Mesothelial cell of epicardium (in vitro differentiated cells): ENCODE measurements at places on chromosomes 1 and 21.

GRCh38 chr21:24123785-24124184, 1483.5 kb downstream of the MRPL39 start:
- DNase-seq: no peak

DNA sequence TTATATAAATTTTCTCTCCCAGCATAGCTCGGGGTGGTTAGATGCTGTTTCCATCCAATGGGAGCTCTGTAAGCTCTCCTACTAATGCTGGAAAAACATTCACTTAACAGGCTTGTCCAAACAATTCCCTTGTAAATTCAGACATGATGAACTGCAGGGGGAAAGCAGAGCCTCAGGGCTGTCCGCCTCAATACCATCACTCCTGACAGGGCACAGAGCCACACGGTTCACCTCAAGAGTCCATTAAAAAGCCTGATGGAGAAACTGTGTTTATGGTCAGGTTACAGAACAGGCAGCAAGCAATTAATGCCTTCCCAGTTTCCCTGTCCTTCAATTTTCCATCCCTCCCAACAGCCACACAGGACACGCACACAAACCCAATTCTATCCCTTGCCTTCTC, 171.0 kb downstream of the BRINP2 start:
- DNase-seq: no peak

DNA sequence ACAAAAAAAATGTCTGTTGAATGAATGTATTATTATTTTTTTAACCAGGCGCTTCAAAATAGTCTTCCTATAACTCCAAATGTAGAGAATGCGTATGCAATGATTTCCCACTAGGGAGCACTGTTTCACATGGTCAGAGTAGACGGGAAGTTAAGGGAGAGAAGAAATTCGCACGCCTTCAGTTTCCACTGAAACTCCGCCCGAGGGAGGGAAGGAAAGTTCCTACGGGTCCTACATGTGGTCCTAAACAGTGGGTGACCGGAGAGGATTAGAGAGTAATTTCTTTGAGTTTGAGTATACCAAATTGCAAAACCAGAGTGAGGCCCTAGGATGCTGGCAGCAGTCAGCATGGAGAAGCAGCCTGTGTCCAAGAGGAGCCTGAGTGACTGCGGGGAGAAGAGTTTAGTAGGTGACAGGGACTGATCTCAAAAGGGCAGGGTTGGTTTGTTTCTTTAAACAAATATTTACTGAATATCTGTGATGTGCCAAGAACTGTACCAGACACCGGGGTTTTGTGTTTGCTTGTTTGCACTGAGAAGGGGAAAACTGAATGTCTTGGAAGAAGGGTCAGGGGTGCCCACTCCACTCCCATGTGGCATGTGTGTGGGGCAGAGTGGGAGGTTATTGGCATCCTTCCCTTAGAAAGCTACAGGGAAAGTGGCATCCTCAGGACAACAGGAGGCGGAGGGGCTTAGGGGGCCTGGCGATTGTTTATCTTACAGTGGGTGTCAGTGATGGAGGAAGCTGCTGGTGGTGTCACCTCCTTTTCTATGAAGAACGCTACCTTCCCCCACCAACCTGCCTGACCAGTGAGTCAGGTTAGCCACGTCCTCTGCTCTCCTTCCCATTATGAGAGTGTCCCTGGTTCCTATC, 22.8 kb downstream of the RNU5D-1 start:
- DNase-seq: no peak

- no peak for DNase-seq
These were observed 79.2 kb downstream of the ARHGEF10L start for GRCh38 chr1:17618558-17619247.

GRCh38 chr21:39016740-39017315, 166.4 kb downstream of the PSMG1 start:
- no peak for DNase-seq

DNA sequence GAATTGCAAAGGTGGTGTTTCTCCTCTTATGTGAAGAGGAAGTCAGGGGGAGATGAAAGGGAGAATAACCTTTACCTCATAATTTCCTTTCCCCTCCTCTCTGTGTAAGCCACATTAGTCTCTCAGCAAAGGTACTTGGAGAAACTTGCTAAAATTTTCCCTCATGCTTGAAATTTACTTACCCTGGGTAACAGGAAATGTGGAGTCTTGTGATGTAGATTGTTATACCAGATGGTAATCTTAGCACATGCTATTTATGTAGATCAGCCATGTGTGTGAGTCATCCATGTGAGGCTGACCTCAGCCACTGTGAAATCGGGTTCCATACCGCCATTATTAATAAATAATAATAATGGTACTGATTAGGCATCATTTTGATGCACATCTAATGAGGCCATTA, 128.4 kb downstream of the TGFB2 start:
- no peak for DNase-seq

DNA sequence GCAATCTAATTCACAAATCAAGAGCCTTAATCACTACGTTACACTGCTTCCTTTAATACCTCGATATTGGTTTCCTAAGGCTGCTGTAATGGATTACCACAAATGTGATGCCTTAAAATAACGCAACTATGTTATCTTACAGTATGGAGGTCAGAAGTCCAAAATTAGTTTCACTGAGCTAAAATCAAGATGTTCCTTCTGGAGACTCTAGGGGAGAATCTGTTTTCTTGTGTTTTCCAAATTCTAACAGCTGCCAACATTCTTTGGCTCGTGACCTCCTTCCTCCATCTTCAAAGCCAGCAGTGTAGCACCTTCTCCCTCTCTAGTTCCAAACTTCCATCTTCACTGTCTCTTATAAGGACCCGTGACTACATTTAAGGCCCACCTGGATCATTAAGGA, 335.0 kb upstream of the NFIA start:
- no peak for DNase-seq

- DNase-seq: no peak
These were observed 2.9 kb downstream of the ARF1 start for GRCh38 chr1:228085287-228085951.

- DNase-seq: no peak
These were observed 29.7 kb downstream of the MRPL39 start for GRCh38 chr21:25577424-25578055.

- DNase-seq: no peak
These were observed 56.3 kb downstream of the SMYD3 start for GRCh38 chr1:246450611-246451251.

DNA sequence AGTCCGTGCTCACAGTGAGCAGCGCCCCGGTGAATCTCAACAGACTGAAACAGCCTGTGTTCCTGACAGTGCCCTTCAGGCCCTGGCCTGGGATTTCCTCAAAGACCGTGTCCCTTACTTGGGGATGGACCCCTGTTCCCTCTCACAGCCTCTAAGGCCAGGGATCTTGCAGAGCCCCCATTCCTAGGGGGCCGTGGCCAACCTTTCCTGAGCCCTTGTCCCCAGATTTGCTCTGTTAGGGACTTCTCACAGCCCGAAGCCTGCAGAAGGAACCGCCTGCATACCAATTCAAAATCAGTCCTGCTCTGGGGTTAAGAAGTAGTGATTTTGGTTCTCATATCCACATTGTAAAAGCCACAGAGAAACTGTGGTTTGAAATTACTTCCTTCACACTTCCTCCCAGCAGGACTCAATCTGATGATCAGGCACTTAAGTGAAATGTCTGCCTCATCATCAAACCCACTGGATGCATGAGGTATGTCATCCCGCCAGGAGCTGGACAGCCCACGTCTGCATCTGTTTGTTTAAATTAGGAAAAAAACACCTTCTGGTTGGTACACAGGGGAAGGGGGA, 14.9 kb downstream of the ABCA4 start:
- no peak for DNase-seq

GRCh38 chr1:17075470-17076255, 21.8 kb upstream of the SDHB start:
- DNase-seq: no peak

- no peak for DNase-seq
These were observed 94.9 kb downstream of the DYRK1A start for GRCh38 chr21:37461479-37461878.

GRCh38 chr1:230335861-230336522, 90.1 kb downstream of the PGBD5 start:
- DNase-seq: no peak

- DNase-seq: no peak
These were observed 4.3 kb downstream of the COA7 start for GRCh38 chr1:52693843-52694242.

DNA sequence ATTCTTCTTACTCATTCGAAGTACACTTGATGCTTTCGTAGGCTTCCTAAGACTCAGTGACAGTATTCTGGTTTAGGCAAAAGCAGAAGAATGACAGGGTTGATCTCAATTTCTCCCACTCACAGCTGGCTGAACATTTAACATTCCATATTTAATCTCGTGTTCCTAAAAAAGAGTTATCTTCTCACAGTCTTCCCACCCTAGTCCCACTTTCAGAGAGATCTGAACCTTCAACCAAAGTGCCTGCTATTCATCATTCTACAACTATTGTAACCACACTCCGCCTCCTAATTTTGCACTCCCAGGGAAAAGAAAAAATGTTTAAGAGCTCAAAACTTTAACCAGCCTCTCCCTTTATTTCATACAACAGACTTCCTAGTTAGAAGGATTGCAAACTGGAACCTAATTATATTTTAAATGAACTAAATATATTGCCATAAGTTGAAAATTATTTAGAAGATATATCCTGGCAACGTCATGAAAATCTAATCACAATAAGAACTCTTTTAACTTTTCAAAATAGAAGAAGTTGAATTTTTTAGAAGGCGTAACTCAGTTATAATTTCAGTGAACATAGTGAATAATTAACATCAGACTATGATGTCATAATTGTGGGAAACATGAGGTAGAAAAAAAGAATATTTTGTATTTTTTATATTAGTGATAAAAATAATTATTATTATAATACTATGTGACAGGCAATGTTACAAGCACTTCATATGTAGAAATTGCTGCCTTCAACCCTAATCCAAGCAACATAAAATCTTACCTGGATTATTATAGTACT, 540.9 kb upstream of the ADGRL2 start:
- no peak for DNase-seq

DNA sequence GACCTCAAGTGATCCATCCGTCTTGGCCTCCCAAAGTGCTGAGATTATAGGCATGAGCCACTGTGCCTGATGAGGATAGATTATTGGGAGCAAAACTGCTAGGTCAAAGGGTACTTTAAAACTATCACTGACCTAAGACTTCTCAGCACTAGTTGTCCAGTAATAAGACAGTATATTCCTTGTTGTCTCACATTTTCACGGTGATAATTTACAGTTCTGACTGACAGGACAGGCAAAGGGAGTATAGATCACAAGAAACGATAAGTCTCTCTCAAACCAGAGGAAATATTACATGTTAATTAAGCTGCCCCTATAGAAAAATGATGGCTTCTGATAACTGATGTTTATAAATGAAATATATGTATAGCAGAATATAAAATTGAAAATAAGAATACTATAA, 3.7 kb downstream of the MRPS14 start:
- DNase-seq: no peak

DNA sequence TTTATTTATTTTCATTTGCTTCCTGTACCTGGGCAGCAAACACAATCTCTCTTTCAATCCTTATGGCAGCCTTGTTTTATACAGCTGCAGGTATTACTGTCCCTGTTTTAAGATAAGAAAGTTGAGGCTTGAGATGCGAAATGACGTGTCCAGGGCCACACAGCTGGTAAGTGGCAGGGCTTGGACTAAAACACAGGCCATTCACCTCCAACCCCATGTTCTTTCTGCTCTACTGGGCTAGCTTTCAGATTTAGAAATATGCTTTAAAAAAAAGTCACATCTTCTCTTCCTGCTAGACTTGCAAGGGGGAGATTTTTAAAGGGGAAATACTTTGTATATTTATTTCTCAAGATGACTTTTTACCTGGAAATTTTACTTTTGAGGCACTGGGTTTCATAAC, 62.8 kb downstream of the CNST start:
- DNase-seq: no peak

DNA sequence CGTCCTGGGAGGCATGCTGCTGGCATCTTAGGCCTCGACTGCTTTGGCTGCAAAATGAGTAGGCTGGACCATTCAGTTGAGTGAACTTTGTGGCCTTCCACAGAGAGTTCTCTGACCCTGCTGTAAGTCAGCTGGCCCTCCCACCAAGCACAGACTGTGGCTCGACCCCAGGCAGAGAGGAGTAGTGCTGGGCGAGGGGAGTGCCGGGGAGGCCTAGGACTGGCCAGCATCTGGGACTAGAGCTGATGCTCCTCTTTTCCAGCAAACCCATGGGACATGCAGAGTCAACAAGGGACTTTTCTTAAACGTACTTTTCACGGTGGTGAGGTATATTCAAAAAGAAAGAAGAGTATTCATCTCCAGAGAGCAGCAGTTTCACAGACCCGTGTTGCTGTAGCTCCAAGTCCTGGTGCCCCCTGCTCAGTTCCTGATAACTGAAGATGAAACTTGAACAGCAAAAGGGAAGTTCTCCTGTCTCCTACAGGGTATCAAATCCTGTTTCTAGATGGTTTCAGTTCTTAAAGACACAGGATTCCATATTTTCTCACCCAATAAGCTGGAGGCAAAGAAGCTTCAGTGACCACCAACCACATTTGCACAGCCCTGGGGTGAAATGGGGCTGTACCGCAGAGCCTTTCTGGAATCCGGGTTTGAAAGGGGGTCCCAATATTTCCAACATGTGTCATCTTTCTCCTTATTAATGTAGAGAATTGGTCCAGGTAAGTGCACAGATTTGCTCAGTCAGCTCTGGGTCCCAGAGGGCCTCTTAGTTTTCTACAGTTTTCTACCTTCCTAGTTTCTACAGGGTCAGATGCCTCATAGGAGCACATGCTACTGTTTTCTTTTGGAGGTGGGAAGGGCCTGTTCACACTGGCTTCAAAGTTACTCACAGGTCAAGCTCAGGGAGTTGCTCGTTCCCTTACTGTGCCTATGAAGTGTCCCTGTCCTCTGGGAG, 20.9 kb downstream of the BATF3 start:
- no peak for DNase-seq

GRCh38 chr1:223153177-223154119, 10.4 kb upstream of the TLR5 start:
- DNase-seq: no peak

DNA sequence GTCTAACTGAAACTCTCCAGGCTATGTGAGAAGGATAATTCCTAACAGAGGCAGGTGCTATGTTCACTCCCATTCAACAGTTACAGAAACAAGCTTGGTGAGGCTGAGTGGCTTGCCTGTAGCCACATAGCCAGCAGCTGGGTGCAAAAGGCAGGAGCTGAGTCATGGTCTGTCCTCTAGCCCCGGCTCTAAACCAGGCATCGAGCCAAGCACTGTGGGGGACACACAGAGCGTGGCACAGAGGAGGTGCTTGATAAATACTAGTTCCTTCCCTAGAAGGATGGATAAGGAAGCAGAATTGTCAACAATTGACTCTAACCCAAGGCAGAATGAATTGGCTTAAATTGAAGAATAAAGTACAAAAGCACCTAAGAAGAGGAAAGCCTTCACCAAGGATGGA, 10.4 kb upstream of the KCNA2 start:
- DNase-seq: no peak

DNA sequence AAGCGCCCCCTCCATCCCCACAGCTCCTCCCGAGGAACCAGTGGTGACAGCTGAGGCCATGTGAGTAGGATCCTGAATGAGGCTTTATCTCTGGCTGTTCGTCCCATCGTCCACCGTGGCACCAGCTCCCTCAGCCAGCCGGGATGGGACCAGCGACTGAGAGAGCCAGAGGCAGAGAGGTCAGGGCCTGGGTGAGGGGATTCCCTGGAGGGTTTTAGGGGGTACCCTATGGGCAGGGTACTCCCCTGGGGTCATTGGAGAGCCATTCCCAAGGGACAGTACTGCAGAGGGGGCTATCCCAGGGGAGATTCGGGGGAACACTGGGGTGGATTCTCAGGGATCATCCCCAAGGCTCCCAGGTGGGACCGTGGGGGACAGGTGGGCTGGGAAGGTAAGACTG, 2.4 kb downstream of the TMEM125 start:
- no peak for DNase-seq

- DNase-seq: peak; percentile 70
These were observed 14.2 kb upstream of the SLC44A3 start for GRCh38 chr1:94805912-94806311.
